ENCODE measurements at places on chromosomes 5 and 9.

- DNase-seq, result no peak
These were observed 185.4 kb downstream of the GABBR2 start for GRCh38 chr9:98523231-98523901.

GRCh38 chr9:84138541-84138940, 157.9 kb downstream of the RMI1 start:
- no peak for DNase-seq

DNA sequence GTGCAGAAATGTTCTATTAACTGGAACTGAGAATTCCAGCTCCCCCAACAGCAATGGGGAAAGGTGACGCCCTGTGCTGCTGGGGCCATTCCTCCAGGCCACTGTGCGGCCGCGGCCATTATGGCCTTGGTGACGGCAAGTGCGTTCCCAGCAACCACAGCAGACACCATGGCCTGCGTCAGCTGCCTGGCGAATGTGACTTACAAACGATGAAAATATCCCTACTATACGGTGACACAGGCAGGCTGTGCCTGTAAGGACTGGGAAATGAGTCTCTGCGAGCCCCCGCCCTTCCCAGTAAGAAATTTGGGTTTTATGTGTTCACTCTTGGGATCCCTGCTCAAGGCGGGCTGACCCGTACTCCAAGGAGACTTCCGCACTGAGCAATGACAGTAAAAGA, 20.6 kb downstream of the CLPTM1L start:
- no peak for DNase-seq

GRCh38 chr5:173680660-173681242, 64.3 kb upstream of the BOD1 start:
- no peak for DNase-seq

DNA sequence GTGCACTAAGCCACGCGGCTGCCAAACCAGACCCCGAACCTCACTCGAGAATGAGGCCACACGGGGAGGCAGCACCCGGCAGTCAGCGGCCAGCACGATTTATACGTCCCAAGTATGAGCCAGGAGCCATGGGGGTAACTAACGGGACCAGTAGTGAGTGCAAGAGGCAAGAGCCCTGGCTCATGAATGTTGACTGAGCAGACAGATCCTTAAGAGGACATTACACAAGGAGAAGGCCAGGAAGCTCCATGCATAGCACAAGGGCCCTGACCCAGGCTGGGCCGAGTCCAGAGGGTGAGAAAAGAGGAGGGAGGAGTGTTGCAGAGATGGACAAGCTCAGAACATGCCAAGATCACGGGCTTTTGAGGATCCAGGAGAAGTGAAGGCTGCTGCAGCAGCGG, 58.6 kb upstream of the PHYKPL start:
- DNase-seq, result no peak

DNA sequence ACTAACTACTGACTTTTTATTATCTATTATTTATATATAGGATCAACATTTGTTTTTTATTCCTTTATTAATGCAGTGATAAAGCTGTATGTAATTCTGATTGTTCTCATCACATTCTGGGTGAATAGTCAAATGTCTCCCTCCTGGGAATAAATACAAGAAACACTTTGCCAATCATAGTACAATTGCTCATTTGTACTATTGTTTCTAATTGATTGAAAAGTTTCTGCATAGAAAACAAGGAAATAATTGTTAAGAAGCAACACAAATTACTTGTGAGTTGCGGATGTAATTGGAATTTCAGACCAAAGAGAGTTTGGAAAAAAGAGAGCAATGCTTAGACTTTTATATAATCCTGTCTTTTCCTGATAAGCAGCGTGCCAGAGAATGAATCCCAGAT, 1013.9 kb downstream of the EFNA5 start:
- DNase-seq, result no peak

GRCh38 chr5:153233933-153234332, 256.5 kb upstream of the GRIA1 start:
- no peak for DNase-seq

DNA sequence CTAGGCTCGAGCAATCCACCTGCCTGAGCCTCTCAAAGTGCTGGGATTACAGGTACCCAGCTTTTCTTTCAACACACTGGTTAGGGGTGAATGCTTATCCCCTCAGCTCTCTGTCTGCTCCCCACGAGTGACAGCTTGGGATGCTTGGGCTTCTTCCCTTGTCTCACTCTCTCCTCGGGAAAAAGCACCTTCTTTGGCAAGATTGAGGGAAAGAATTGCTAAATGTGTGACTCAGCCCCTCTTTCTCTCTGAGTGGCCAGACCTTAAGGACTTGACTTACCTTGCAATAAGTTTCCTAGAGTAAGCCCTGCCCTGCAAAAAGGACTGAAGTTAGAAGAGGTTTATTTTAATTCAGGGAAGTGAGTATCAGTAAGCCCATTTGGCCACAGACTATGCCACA, 68.1 kb upstream of the ERBIN start:
- no peak for DNase-seq

DNA sequence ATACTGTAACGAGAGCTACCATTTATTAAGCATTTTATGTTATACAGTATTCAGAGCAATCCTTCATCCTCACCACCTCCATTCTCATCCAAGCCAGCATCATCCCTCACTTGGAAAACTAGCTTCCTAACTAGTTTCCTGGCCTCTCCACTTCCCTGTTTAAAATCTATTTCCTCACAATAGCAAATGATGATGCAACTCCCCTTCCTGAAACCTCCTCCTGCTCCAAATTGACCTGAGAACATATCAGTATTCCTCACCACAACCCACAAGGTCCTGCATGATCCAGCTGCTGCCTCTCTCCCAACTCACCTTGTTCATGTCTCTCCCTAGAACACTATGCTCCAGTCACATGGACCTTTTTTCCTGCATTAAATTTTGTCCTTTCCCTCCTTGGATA, 4.3 kb upstream of the SLC36A2 start:
- DNase-seq, result no peak

- no peak for DNase-seq
These were observed 47.4 kb upstream of the FST start for GRCh38 chr5:53433026-53433425.

DNA sequence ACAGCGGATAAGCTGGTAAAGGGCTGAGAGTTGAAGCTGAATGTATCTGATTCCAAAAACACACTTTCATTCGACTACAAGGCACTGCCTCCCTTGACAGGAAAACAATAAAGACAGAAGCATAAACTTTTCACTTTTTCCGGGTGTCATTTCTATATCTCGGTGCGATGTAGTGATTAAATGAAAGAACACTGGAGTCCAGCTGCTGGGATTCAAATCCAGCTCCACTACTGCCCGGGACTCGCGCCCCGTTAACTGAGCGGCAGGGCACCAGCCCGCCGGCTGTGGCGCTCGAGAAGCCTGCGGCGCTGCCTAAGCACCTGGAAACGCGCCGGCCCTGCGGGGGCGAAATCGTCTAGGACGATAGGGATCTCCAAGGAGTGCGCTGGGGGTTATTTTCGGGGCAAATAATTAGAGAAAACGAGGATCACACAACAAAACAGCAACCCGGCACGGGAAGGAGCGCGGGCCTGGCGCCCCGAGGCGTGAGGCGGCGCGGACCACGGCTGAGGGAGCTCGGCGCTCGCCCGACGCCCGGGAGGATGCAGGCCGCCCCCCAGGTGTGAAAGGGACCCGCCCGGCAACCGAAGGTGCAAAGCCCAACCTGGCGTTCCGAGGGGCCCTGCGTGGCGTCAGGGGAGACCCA, 837 bp downstream of the UIMC1 start:
- peak; percentile 27 for DNase-seq

DNA sequence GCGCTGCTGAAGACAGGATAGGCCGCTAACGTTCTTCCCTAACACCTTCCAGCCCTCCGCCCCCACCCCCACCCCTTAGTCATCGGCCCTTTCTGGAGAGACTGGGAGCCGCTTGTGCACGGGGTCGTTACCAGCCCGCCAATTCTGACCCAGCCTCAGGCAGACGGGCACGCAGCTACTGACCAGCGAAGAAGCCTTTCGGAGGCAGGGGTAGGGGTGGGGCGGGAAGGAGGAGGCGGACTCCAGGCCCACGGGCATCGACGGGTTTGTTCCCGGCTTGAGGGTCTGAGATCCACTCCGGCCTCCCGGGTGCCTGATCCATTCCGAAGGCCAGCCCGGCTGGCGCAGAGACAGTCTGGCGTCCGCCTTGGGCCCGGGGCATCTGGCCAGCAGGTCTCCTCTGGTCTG, 729 bp upstream of the HAND1 start:
- DNase-seq, result no peak

- no peak for DNase-seq
These were observed 49.3 kb upstream of the PPARGC1B start for GRCh38 chr5:149680810-149681221.

DNA sequence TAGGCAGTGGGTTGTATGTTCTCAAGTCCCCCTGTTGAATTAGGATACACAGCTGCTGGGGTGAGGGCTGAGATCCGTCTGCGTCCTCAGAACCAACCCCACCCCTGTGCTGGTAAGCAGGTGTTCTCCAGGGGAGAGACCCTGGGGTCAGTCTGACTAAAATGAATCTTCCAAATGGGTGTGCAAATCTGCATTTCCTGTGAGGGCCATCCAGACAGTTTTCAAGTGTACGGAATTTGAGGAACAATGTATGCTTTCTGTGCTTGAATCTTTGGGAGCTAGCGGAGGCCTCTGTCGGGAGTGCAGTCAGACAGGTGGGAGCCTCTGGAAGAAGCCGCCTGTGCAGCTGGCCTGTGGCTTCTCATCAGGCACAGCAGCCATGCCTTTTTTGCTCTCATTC, 122.9 kb downstream of the MACROH2A1 start:
- no peak for DNase-seq

- DNase-seq, result no peak
These were observed 343.5 kb downstream of the PLK2 start for GRCh38 chr5:58116346-58116745.

GRCh38 chr5:21051945-21052344, 1063.9 kb upstream of the CDH18 start:
- DNase-seq, result no peak

DNA sequence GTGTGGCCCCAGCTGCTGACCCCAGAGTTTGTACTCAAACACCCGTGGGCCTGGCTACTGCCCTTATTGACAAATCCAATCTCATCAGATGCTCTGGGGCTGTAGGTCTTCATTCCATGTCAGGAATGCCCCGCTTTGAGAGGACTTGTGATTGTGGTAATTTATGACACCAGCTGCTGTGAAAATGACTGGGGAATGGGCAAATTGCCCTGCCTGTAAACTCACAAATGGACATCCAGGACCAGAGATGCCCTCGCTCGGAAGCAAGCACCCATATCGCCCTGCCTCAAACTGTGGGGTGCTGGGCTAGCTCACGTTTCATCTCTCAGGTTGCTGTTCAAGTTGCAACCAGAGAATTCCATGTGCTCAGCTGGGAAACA, 225.9 kb upstream of the MAP3K1 start:
- no peak for DNase-seq

GRCh38 chr5:43389679-43390329, 22.4 kb downstream of the CCL28 start:
- peak; percentile 78 for DNase-seq

- DNase-seq, result no peak
These were observed 122.0 kb downstream of the DRD1 start for GRCh38 chr5:175321927-175322532.

- DNase-seq, result no peak
These were observed 110.8 kb upstream of the FSTL4 start for GRCh38 chr5:133723126-133723525.

DNA sequence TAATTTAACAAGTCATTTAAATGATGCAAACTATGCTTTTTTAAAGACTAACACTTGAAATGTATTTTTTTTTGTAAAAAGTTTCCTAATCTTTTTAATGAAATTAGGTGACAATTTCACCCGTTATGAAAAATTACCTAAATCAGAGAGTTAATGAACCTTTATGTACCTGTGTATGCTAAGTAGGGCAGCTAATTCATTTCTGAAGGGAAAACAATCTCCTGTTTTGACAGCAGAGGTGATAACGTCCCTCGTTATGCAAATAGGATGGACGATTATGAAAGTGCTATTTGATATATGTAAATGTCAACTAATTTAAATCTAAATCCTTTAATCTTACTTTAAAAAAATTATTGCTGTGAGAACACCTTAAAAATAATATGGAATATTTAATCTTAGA, 58.8 kb downstream of the MEF2C start:
- DNase-seq, result no peak

DNA sequence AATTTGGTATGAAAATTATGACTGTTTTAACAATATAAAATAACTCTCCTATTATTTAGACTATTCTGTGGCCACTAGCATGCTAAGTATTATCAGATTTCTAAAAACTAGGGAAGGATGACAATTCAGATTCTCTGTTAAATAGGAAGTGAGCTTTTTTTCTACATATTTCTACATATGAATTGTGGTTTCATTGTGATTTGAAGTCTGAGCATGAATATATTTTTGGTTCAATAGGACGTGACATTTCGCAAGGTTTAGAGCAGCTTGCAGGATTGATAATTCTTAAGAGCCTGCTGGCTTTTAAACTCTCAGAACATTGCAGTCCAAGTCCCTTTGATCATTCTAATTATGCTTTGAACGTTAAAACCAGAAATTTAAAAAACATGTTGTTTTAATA, 82.9 kb downstream of the ADGRV1 start:
- DNase-seq, result no peak

DNA sequence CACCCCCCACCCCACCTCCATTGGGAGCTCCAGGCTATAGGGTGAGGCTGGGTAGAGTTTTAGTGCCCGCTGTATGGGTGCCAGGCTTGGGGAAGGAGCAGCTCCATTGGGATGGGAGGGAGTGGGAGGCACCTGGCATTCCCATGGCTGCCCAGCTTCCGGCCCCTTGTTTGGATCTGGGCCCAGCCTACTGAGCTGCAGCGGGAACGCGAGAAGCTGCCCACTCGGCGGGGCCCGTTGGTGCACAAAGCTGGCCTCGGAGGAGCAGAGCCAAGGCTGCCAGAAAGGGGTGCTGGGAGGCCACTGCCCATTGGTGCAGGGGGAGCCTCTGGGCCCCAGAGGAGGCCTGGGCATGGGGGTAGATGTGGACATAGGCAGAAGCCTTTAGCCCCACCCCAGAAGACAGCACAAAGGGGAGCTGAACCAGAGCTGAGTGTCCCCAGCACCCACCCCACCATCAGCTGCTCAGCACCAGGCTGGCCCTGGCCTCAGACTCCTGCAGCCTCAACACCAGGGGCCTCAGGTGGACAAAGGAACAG, 4.4 kb downstream of the LCN9 start:
- no peak for DNase-seq

- DNase-seq, result no peak
These were observed 24.8 kb downstream of the FYB1 start for GRCh38 chr5:39194466-39195136.

DNA sequence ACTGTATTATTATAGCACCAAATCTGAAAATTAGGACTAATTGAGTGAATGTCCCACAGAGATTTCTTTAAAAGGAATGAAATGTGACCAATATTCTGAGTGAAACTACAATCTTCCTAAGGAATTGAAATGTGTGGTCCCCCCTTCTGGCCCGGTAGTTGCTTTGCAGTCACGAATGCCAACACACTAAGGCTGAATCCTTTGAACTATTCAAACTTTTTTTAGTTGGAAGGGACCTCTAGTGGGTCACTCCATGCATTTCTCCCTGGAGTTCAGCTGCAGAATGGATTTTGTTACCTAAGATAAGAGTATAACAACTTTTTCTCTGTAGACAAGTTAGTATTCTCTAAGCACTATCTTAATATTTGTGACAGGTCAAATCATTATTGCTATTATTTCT, 2.8 kb downstream of the CDH6 start:
- no peak for DNase-seq
